Chondrocyte (in vitro differentiated cells): ENCODE measurements at places on chromosomes 1 and 21. TPM values are rescaled to one million over a fixed set of nuclear protein-coding genes. Genes with fewer than 3 reads are reported as not detected.

DNA sequence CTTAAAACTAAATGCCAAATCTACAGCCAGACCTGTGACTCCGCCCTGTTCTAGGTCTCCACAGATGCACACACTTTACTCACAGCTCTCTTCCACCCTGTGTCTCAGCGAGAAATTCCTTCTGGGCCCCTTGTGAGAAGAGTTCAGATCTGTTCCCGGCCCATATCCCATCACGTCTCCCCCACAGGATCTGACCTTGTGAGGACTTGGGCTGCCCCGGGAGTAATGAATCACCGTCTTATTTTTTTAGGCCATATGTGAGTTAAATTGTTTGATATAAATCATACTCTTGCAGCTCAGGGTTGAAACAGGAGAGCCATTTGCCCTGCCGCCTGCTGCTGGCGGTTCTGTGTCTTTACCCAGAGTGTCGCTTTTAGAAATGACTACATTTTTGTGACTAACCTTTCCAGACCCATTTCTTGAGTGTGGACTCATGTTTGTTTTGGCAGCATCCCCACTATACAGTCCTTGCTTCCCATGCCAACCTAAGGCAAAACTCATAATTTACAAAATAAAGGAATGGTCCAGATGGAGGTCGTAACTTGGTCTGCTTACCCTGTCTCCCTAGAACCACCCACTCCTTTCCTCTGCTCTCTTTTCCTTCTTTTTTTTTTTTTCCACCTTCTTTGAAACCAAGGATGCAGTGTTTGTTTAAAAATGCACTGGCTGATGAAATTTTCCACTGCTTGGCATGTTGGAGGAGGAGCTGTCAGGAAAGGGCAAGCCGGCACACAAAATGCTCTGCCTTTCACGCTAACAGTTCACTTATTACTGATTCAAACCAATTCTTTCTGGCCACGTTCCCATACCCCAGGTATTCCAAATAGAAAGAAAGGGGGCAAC, 98.0 kb upstream of the C1orf105 start:
- no peak overlapping the region for H3K4me3 ChIP-seq
- peaks cover 25% of the 10 kb centered on the region for H3K4me1 ChIP-seq
- H3K27me3 ChIP-seq = no peaks in the 10 kb centered on the region
- no peaks in the 10 kb centered on the region for H3K36me3 ChIP-seq
- H3K27ac ChIP-seq = no peak overlapping the region

DNA sequence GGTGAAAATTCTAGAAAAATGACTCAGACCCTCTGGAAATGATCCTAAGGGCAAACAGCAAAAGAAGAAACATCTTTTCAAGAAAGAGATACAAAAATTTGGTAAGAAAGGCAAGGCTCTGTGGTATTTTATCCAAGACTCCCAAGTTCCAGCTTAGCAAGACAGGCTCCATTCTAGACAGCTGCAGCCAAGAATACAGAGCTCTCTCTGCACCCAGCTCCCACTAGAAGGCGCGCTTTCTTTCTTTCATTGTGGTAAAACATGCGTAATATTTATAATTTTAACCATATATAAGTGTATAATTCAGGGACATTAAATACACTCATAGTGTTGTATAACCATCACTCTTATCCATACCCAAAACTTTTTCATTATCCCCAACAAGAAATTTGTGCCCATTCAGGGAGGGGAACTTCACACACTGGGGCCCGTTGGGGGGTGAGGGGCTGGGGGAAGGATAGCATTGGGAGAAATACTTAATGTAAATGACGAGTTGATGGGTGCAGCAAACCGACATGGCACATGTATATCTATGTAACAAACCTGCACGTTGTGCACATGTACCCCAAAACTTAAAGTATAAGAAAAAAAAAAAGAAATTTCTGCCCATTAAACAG, 2.2 kb upstream of the HFM1 start:
- peaks cover 13% of the 10 kb centered on the region for H3K27me3 ChIP-seq
- DNase-seq = no peak
- no peak overlapping the region for H3K27ac ChIP-seq
- peaks cover 7% of the 10 kb centered on the region for H3K4me1 ChIP-seq
- no peaks in the 10 kb centered on the region for H3K36me3 ChIP-seq
- H3K4me3 ChIP-seq = no peak overlapping the region

DNA sequence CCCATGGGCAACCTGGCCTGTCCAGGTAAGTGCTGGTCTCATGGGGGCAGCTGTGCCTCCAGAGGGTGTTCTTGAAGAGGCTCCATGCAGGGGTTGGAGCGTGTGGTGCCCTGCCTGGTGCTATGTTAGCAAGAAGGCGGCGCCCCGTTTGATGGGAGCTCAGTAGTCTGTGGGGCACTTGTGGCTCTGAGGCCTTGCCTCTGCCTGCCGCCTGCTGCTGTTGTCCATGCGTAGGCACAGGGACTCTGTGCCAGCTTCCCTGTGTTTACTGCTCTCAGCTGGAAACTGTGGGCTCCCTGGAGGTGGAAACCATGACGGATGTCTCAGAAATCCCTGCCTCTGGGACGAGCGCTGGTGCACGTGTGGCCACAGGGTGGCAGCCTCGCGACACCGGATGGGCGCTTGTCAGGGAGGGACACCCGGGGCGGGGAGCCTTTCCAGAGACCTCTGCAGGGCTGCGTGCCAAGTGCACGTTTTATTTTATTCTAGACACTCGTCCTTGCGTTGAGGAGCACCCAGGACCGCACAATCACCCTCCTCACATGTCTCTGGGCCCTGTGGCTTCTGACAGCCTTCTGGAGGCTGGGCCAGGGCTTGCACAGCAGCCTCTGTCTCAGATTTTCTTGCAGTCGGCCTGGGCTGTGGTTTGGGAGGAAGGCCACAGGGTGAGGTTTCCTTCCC, 27.1 kb downstream of the SNAP47 start:
- no peaks in the 10 kb centered on the region for H3K27me3 ChIP-seq
- H3K4me1 ChIP-seq = peaks cover 55% of the 10 kb centered on the region
- H3K4me3 ChIP-seq = no peak overlapping the region
- DNase-seq = peak; percentile 95
- peak overlapping the region; percentile 63 for H3K27ac ChIP-seq

- H3K4me3 ChIP-seq = no peak overlapping the region
- no peaks in the 10 kb centered on the region for H3K27me3 ChIP-seq
- H3K27ac ChIP-seq = no peak overlapping the region
- DNase-seq = peak; percentile 55
- peaks cover 9% of the 10 kb centered on the region for H3K4me1 ChIP-seq
- peaks cover 12% of the 10 kb centered on the region for H3K36me3 ChIP-seq
Observed at GRCh38 chr1:5885471-5886139, 106.6 kb downstream of the NPHP4 start.

DNA sequence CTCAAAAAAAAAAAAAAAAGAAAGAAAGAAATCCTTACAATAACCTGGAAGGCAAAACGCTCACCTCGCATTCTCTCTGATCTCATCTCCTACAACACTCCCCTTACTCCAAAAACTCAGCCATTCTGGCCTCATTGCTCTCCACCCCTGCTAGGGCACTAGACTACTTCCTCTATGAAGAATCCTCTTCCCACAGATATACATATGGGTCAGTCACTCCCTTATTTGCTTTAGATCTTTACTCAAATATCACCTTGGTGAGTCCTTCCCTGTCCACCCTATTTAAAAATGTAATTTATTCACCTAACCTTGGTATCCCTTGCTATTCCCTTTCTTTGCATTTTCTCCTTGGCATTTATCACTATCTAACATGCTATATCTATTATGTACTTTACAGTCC, 24.6 kb upstream of the KIF1B start:
- H3K27me3 ChIP-seq = no peaks in the 10 kb centered on the region
- H3K4me1 ChIP-seq = no peaks in the 10 kb centered on the region
- no peak for DNase-seq

DNA sequence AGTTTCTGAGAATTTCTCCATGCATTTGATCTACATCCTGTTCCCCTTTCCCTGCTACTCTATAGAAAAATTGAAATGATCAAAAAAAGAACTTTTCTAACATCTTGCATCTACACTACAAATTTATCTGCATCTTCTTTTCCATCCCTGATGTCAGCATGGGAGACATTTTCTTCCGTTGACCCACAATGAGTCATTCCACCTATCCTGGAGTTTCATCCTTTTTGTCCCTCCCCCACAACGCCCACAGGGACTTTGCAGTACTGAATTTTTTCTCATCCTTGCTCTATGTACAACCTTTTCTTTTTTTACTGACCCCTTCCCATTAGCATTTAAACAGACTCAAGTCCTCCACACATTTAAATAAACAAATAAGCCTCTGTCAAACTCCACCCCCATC, 112.2 kb upstream of the MROH9 start:
- no peak for DNase-seq
- no peak overlapping the region for H3K27ac ChIP-seq
- H3K4me1 ChIP-seq = peaks cover 5% of the 10 kb centered on the region
- no peak overlapping the region for H3K4me3 ChIP-seq

- H3K27me3 ChIP-seq = no peaks in the 10 kb centered on the region
- H3K27ac ChIP-seq = no peak overlapping the region
- H3K36me3 ChIP-seq = no peaks in the 10 kb centered on the region
- no peak overlapping the region for H3K4me3 ChIP-seq
- H3K4me1 ChIP-seq = peaks cover 12% of the 10 kb centered on the region
Observed at GRCh38 chr1:58805716-58806571, 22.1 kb upstream of the JUN start.

GRCh38 chr1:56061824-56062223, 517.5 kb downstream of the PLPP3 start:
- H3K27me3 ChIP-seq = no peaks in the 10 kb centered on the region
- no peak overlapping the region for H3K4me3 ChIP-seq
- DNase-seq = no peak

- H3K27ac ChIP-seq = no peak overlapping the region
- H3K27me3 ChIP-seq = peaks cover 14% of the 10 kb centered on the region
- H3K4me3 ChIP-seq = no peak overlapping the region
Observed at GRCh38 chr1:199948587-199949280, 78.8 kb upstream of the NR5A2 start.

DNA sequence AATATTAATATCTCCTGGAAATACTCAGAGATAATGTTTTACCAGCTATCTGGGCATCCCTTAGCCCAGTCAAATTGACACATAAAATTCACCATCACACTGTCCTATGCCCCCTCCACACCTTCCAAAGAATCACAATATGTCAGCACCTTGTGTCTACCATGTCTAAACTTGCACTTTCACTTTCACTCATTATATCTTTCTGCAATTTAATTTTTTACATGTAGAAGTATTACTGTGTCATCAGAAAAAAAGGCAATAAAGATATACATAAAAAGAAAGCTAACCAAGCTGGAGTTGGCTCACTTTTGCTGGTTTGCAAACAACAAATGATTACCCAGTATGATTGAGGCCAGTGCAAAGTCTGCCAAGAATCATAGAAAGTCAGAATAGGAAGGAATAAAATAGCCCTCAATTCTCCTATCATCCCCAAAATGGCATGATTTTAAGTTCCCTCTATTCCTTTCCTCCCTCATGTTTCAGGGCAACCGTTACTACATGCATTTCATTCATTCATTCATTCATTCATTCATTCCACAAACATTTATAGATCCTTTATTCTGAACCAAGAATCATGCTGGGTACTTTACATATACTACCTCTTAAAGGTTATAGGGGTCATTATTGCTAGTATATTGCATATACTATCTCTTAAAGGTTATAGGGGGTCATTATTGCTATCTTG, 5.9 kb upstream of the LUZP1 start:
- no peak for DNase-seq
- H3K36me3 ChIP-seq = no peaks in the 10 kb centered on the region
- peaks cover 40% of the 10 kb centered on the region for H3K4me1 ChIP-seq

- peak overlapping the region; percentile 13 for H3K4me3 ChIP-seq
- DNase-seq = no peak
- no peaks in the 10 kb centered on the region for H3K36me3 ChIP-seq
- peak overlapping the region; percentile 95 for H3K27ac ChIP-seq
Observed at GRCh38 chr1:8094481-8095241, 68.6 kb upstream of the ERRFI1 start.

GRCh38 chr21:45169682-45170081, 95.3 kb downstream of the ADARB1 start:
- H3K36me3 ChIP-seq = peaks cover 8% of the 10 kb centered on the region
- H3K27ac ChIP-seq = peak overlapping the region; percentile 11
- H3K27me3 ChIP-seq = no peaks in the 10 kb centered on the region
- no peak overlapping the region for H3K4me3 ChIP-seq

- no peaks in the 10 kb centered on the region for H3K36me3 ChIP-seq
- H3K4me1 ChIP-seq = peaks cover 34% of the 10 kb centered on the region
- DNase-seq = no peak
- peak overlapping the region; percentile 47 for H3K27ac ChIP-seq
Observed at GRCh38 chr1:68375919-68376318, 73.8 kb downstream of the RPE65 start.

GRCh38 chr1:172308142-172308541, 112.3 kb upstream of the C1orf105 start:
- no peaks in the 10 kb centered on the region for H3K27me3 ChIP-seq
- H3K4me1 ChIP-seq = peaks cover 22% of the 10 kb centered on the region
- no peak for DNase-seq
- H3K27ac ChIP-seq = peak overlapping the region; percentile 52
- no peak overlapping the region for H3K4me3 ChIP-seq

- DNase-seq = no peak
- H3K4me3 ChIP-seq = no peak overlapping the region
- peaks cover 41% of the 10 kb centered on the region for H3K36me3 ChIP-seq
- H3K27me3 ChIP-seq = no peaks in the 10 kb centered on the region
- H3K4me1 ChIP-seq = peaks cover 9% of the 10 kb centered on the region
- no peak overlapping the region for H3K27ac ChIP-seq
Observed at GRCh38 chr1:39745016-39745670, 6.5 kb downstream of the PPIE start.

- H3K27me3 ChIP-seq = peaks cover 66% of the 10 kb centered on the region
- DNase-seq = no peak
- H3K27ac ChIP-seq = no peak overlapping the region
Observed at GRCh38 chr1:84997667-84998600, 1.0 kb upstream of the MCOLN2 start.

DNA sequence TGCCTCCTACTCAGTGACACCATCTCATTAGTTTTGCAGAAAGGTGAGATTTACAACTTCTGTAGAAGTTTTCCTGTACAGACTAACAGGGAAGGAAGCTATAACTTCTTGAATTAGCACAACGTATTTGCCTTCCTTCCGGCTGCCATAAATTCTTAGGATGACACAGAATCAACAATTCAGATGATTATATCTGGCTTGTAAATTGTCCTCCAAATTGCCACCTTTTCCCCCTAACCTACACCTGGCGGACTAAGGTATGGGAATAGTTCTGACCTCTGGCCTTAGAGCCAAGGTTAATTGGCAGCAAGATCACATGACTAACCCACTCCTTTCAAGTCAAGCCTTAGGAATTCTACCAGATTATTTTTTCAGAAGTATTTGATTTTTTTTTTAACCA, 284.3 kb downstream of the LMO4 start:
- H3K4me1 ChIP-seq = peaks cover 3% of the 10 kb centered on the region
- no peak overlapping the region for H3K4me3 ChIP-seq
- no peak overlapping the region for H3K27ac ChIP-seq
- H3K36me3 ChIP-seq = no peaks in the 10 kb centered on the region
- DNase-seq = no peak

Gene NASP
- total RNA-seq = 38.9 to 76.9 TPM (median 42.3 TPM) in 3 replicates

Gene TRIM46
- total RNA-seq = 9.6 to 10.7 TPM (median 9.7 TPM) in 3 replicates

Gene LINGO4
- not detected in 3 replicates for total RNA-seq

Gene HRNR
- total RNA-seq = not detected in 3 replicates

Gene WNT4
- 0.05 to 0.46 TPM (median 0.08 TPM) in 3 replicates for total RNA-seq

Gene B3GALT2
- 7.6 to 13.5 TPM (median 7.9 TPM) in 3 replicates for total RNA-seq

Gene FCRL1
- total RNA-seq = not detected in 3 replicates

Gene IGSF21
- total RNA-seq = not detected in 3 replicates

Gene SPRR4
- not detected in 3 replicates for total RNA-seq

Gene TCEANC2
- total RNA-seq = 3.6 to 4.8 TPM (median 3.9 TPM) in 3 replicates

Gene ANKRD65
- total RNA-seq = not detected in 3 replicates
